ENCODE measurements at places on chromosomes 4 and X.

DNA sequence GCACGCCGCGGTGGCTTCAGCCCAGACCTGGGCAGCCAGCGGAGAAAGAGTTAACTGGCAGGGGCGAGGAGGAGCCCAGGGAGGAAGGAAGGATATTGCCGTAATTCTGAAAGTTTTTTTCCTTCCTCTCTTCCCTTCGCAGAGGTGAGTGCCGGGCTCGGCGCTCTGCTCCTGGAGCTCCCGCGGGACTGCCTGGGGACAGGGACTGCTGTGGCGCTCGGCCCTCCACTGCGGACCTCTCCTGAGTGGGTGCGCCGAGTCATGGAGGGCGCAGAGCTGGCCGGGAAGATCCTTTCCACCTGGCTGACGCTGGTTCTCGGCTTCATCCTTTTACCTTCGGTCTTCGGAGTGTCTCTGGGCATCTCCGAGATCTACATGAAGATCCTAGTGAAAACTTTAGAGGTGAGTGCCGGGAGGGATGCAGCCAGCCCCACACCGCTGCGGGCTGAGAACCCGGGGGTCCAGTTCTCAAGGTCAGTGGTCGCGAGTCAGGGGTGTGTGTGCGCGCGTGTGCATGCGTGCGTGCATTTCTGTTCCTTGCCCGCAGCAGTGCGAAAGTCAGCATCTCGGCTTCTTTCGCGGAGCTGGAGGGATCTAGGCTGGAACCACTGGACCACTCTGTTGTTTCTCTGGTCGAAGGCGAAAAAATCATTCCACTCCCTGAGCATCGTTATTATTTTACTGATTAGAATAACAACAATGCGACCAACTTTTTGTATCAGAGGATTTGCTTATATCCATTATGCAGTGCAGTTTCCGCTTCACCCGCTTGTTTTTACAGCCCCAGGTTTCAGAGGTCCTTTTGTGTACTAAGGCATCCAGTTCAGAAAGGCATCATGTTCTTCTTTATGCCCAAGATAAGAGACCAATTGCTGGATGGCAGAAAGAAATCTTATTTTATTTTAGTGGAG is 709 bp downstream of the GPAT3 start:
- no peak for DNase-seq

- DNase-seq, result no peak
Measured at GRCh38 chr4:113442826-113443225, 318.7 kb downstream of the CAMK2D start.

DNA sequence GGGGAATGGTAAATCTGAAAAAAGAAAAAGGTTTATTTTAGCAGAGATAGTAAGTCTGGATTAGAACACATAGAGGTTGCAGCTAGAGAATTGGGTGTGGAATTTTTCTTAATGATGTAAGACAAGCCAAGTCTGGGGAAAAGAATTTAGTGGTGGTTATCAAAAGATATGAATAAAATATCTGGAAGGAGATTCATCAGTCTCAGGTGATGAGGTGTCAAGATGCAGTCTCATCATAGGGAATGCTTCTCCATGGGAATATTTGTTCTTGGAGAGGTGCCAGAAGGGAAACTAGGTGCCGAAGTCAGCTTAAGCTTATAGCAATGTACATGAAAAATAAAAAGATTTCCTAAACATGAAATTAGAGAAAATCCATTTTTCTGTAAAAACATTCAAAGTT is 504.1 kb upstream of the NR3C2 start:
- no peak for DNase-seq

- DNase-seq, result no peak
Measured at GRCh38 chr4:117512414-117512813, 427.0 kb upstream of the TRAM1L1 start.

GRCh38 chrX:49912861-49913260 is 9.5 kb upstream of the CLCN5 start:
- DNase-seq, result no peak

DNA sequence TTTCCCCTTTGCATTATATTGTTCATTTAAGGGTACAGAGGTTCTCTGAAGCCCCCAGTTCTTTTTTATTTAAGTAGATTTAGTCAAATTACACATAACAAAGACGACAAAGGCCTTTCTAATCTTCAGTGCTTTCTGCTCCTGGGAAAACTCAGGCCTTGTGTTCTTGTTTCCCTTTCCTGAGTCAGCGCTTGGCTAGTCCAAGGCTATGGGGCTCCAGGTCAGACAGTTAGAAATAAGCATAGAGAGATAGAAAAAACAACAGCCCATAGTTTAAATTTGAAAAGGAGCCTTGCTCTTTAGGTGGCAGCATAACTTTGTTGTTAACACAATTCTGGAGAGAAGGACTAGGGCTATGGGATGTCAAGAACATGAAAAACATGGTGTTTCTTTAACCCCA is 97.3 kb downstream of the PPP1R2C start:
- no peak for DNase-seq

DNA sequence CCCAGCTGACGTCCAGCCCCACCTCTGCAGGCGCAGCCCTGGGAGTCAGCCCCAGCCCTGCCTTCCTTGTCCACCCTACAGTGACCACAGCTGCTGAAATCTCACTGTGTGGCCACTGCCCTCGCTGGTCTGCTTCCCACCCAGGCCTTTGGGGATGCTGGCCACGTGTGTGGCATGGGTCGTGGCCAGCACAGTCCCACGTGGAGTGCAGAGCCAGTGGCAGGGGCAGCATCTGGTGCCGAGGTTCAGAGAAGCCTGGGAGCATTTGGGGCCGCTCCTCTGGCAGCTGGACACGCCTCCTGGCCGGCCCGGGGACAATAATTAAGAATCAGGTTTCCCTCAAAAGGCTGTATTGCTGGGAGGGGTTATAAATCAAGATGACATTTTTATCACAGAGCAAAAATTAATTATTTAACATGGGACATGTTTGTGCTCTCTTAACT is 92.1 kb downstream of the HMX1 start:
- DNase-seq, result no peak

- no peak for DNase-seq
Measured at GRCh38 chrX:148872161-148872535, 371.7 kb downstream of the AFF2 start.

- no peak for DNase-seq
Measured at GRCh38 chr4:3397128-3397527, 44.6 kb upstream of the HGFAC start.

DNA sequence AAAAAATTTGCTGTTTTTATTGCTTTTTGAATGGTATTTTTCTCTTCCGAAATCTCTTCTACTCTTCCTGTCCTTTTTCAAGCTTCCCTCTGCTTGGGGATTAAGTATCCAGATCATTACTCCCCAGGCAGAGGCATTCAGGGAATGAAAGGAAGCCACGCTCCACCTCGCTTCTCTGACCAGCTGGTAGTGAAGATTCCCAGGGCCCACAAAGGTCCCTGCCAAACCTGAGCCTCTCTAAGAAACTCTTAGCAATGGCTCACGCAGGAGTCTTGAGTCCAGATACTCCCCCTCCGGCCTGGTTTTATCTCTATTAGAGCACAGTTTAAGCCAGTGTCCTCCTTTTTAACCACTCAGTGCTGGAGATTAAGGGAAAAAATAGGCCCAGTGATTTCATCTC is 51.4 kb upstream of the SOD3 start:
- DNase-seq, result no peak

All from activated T-cell treated with anti-CD3 and anti-CD28 coated beads for 24 hours (primary cell).